Progenitor cell of endocrine pancreas (in vitro differentiated cells): ENCODE measurements at places on chromosomes 5 and 9.

DNA sequence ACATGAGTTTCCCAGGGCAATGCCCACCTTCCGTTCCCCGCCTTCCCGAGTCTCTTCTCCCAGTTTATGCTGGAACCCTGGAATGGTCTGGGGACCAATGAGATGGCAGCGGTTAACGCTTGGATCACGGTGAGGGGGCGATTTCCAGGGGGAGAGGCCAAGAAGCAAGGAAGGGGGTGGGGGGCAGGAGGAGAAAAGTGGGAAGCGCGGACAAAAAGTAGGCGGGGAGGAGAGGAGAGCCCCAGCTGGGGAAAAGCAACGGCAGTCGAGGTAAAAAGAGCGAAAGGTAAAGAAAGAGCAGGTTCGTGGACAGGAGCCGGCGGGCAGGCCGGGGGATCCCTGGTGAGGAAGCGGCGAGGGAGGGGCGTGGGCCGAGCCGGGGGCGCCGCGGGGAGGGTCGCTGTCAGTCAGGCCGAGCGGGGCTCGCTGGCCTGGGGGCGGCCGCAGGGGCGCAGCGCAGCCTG, 508 bp upstream of the SNCAIP start:
- DNase-seq, result peak; percentile 35

- no peak for DNase-seq
Observed at GRCh38 chr5:97998941-97999340, 774.5 kb upstream of the RGMB start.

DNA sequence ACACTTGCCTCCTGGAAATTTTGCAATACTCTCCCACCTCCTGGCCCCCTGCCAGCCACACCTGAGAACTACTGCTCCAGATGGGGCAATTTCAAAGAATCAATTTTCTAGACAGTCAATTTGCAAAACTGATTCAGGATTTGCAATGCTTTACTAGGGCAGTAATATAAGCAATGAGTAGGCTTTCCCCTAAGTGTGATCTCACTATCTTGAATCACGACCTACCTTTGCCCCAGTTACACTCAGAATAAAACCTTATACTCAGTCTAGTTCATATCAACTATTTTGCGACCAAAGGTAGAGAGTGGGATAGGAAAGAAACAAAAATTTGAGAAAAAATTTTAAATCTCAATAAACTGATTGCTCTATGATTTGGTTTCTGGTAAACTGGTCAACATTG, 54.4 kb downstream of the DROSHA start:
- no peak for DNase-seq

- no peak for DNase-seq
Observed at GRCh38 chr9:129979071-129979745, 63.8 kb downstream of the FNBP1 start.

GRCh38 chr5:149429839-149430721, 51.0 kb upstream of the IL17B start:
- DNase-seq, result no peak

GRCh38 chr5:106822851-106823250, 847.9 kb downstream of the EFNA5 start:
- no peak for DNase-seq

GRCh38 chr9:19180991-19181390, 49.5 kb upstream of the DENND4C start:
- DNase-seq, result no peak

GRCh38 chr5:175689147-175689991, 31.5 kb downstream of the HRH2 start:
- no peak for DNase-seq

- no peak for DNase-seq
Observed at GRCh38 chr9:115264313-115264712, 146.4 kb upstream of the TNC start.

GRCh38 chr5:137024044-137024443, 475.1 kb downstream of the SPOCK1 start:
- no peak for DNase-seq

- DNase-seq, result peak; percentile 74
Observed at GRCh38 chr5:79857714-79858409, 133.2 kb downstream of the MTX3 start.

DNA sequence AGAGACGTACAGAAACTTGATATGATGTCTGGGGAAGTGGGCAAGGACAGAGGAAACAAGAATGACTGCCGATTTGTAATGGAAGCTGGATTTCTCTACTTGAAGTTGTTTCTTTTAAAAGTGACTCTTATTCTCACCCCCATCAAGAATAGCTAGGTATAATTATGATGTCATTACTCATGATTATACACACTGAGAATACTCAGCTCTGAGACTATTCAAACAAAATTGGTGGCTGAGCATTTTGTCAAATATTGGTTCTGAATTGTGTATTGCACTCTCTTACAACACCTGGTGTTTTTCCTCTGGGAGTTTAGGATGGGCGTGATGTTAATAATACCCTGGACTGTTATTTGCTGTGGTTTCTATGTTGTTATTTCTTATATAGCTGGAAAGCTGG, 46.3 kb downstream of the MAST4 start:
- DNase-seq, result no peak

DNA sequence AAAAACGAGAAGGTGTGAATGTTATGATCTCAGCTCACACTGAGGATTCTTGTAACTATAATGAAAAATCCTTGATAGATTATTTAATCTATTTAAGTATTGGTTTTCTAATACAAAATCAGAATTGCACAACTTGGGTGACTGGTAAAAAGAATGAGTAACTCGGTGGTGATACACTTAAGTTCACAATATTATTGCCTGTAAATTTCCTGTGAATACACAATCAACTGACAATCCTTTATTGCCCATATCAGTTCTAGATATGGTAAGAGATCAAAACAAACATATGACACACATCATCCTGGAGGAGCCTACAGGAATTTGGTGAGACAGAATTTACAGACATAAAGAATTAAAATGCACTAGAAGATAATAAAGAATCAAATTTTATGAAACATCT, 14.1 kb upstream of the LURAP1L start:
- DNase-seq, result no peak

GRCh38 chr9:73183917-73184861, 32.5 kb downstream of the ANXA1 start:
- DNase-seq, result no peak

DNA sequence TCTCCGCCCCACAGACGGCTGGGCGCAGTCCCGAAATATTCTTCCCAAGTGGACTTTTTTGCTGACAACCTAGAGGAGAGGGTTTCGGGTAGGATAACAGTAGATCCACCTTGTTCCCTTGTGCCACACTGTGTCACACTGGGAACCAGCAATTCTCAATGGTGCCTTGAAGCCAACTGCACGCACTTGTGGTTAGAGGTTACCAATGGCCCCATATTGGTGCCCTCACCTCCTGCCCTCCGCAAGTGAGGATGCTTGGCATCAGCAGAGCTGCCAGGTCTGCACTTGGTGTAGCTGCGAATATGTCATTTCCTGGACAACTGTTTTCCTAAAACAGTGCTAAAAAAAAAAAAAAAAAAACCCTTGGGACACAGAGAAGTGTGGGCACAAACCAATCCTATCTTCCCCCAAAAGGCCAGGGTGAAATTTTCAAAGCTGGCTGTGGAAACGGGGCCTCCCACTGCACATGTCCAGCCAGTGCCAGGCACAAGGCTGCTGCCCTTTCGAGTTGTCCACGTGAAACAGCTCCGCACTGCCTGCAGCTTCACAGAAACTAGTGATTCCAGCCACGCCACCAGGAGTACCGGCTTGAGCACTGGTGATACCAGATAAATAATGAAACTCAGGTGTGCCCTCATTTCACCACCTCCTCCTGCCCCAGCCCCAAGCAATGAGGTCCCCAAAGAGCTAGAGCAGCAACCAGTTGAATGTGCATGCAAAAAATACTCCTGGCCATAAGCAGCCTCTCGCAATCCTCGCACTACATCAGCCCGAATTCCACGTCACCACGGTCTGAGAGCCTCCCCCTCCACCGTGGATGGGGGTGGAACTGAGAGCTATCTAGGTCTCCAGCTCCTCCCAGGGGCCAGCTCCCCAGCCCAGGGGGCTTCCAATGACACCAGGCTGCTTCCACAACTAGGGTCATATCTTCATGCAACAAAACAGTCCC, 51.2 kb downstream of the USP20 start:
- DNase-seq, result no peak

GRCh38 chr5:134046801-134047686, 42.3 kb upstream of the VDAC1 start:
- DNase-seq, result no peak

DNA sequence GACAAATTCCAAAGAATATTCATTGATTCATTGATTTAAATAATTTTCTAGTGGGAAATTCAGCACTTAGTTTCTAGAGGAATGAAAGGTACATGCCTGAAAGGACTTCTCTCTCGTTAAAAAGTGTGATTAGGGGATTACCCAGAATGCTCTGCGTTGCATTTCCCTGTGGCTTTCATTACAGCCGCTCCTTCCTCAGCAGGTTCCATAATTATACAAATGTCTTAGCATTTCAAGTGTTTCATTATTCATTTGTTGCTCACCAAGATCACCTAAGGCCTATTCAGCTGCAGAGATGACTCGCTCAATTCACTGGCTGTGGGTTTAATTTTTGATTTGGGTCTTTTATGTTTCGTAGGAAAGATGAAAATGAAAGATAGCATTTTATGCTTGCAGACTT, 52.8 kb downstream of the SPATA31C2 start:
- DNase-seq, result no peak

GRCh38 chr5:103919506-103919905, 356.9 kb upstream of the NUDT12 start:
- no peak for DNase-seq

DNA sequence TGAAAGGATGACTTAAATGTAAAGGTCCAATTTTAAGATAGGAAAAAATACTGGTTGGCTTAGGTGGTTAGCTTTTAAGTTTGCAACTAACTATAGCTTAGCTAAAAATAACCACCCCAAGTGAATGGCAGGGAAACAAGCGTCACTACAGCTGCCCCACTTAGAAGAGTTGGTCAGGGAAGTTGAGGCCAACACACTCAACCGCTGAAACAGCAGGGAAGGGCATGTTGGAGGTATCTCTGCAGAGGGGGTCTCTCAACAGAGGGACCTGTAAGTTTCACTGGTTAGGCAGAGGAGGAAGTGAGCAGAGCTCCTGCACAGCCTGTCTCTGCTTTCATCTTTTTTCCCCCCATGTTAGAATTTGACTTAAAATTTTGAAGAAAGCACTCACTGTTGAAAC, 75.3 kb downstream of the LHFPL2 start:
- DNase-seq, result no peak

DNA sequence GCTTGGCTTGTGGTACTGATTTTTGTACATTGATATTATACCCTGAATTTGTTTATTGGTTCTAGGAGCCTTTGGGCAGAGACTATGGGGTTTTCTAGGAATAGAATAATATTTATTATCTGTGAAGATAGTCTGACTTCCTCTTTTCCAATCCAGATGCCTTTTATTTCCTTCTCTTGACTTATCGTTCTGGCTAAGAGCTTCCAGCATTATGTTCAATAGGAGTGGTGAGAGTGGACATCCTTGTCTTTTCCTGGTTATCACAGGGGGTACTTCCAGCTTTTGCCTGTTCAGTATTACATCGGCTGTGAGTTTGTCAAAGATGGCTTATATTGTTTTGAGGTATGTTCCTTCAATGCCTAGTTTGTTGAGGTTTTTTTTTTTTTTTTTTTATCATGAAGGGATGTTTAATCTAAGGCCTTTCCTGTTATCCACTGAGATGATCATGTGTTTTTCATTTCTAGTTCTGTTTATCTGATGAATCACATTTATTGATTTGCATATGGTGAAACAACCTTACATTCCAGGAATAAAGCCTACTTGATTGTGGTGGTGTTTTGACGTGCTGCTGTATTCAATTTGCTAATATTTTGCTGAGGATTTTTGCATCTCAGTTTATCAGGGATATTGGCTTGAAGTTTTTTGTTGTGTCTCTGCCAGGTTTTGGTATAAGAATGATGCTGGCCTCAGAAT, 77.5 kb downstream of the CERT1 start:
- no peak for DNase-seq

- DNase-seq, result no peak
Observed at GRCh38 chr9:124594673-124595072, 87.5 kb upstream of the NR5A1 start.

- DNase-seq, result no peak
Observed at GRCh38 chr9:13971966-13972655, 341.8 kb downstream of the NFIB start.

- DNase-seq, result no peak
Observed at GRCh38 chr5:177494346-177495195, 2.8 kb downstream of the PDLIM7 start.

DNA sequence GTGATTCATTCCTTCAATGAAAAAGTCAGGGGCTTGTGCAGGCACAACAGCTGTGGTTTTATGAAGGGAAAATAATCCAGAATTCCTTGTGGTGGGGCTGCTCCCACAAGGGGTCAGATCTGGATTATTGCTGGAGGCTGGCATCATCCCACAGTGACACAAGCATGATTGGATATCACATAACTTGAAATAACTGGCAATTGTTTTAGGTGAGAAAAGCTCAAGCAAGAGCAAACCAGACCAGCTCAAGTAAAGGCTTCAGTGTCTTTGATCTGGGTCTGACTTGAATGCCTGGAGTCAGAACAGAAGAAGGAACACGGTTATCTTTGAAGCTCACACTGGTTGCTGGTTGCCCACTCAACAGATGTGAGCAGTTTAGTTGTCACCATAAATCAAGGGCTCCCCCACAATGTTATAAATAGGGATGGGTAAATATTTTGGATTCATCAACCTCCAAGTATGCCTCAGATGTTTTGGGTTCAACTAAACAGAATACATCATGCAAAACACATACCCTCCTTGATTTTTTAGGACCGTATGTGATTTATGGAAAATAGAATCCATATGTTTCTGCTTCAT, 3.1 kb upstream of the ZNF474 start:
- no peak for DNase-seq

- no peak for DNase-seq
Observed at GRCh38 chr5:33637011-33637410, 196.2 kb downstream of the TARS1 start.

DNA sequence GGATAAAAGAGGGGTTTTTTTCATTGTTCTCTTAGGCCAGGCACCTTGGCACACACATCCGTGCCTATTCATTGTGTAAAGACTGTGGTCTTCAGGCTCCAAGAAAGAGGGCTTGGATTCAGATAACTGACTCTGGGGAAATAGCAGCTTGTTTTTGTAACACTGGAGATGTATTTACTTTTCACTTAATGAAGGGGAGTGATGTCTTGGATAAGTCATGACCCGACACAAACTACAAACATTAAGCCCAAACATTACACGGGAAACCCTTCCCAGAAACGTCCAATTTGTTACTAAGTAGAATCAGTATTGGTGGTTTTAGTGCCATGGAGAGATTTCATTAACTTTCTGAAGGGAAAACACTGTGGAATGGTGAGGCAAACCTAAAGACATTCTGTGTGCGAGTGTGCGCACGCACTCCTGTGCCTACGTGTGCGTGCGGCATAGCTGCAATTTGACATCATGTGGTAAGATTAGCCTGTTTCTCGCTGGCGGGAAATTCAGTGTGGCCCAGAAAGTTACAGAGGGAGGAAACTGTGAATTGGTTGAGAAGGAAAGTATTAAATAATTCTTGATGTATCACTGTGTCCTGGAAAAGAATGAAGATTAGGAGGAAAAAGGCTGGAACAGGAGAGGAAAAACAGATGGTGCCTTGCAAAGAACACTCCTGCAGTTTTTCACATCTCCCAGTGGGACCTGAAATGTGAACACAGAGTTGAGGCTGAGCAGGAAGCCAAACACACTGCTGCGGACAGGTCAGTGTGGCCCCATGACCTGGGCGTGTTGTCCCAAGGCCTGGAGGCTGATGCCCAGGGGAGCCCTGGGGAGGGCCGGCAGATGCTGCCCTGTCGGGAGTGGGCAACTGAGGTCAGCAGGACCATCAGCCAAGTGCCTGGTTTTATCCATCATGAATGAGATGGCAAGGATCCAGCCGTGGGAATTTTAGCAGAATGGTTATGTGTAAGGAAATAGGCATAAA, 108.5 kb downstream of the GAS1 start:
- no peak for DNase-seq

GRCh38 chr9:113376634-113377567, at the start of gene HDHD3:
Gene HDHD3, minus strand, starts transcription at chr9:113376986. Its CDS starts 2,632 bp downstream, at chr9:113374354.
- peak; percentile 57 for DNase-seq
